Erythroblast (primary cell): ENCODE measurements at places on chromosomes 1 and 21.
A peak's percentile ranks its signal among the peaks of the same experiment; 100 is the strongest.

DNA sequence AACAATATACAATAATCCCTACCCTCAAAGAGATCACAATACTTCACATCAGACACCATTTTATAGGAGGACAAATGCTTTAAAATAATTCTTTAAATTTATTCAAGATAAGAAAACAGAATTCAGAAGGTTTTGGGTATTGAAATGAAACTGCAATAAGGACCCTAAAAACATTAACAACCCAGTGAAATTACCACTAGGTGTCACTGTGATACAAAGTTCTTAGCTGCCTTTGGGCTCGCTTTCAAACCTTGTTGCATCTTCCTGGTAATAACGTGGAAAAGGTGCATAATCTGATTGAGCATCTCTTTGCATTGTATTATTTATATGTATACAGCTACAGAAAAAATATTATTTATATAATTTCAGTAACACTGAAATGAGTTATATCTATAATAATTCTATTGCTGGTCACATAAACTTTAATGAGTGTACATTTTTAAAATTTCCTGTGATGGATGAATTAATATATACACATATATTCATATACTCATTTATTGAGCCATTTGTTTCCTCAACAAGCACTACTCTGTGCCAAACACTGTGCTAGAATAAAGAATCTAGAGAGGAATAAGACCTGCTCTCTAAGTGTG lies 185.2 kb downstream of the FAF1 start:
- DNase-seq = peak; percentile 58

GRCh38 chr21:21730512-21730911 lies 732.3 kb downstream of the NCAM2 start:
- DNase-seq = no peak

DNA sequence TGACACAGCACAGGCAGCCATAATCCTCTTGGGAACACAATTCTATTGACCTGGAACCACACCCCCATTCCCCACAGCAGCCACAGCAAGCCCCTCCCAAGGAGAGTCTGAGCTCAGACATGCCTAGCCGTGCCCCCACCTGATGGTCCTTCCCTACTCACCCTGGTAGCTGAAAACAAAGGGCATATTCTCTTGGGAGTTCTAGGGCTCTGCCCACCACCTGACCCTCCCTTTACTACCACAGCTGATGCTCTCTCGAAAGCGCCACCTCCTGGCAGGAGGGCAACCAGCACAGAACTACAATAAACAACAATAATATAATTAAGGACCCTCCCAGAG lies 184.8 kb upstream of the COA6 start:
- no peak for DNase-seq

GRCh38 chr1:44924835-44925464 lies 61.4 kb downstream of the EIF2B3 start:
- DNase-seq = peak; percentile 40

GRCh38 chr1:32197074-32197473 lies 3.3 kb upstream of the CCDC28B start:
- DNase-seq = no peak

GRCh38 chr1:214850432-214851050 lies 232.0 kb upstream of the KCNK2 start:
- no peak for DNase-seq

DNA sequence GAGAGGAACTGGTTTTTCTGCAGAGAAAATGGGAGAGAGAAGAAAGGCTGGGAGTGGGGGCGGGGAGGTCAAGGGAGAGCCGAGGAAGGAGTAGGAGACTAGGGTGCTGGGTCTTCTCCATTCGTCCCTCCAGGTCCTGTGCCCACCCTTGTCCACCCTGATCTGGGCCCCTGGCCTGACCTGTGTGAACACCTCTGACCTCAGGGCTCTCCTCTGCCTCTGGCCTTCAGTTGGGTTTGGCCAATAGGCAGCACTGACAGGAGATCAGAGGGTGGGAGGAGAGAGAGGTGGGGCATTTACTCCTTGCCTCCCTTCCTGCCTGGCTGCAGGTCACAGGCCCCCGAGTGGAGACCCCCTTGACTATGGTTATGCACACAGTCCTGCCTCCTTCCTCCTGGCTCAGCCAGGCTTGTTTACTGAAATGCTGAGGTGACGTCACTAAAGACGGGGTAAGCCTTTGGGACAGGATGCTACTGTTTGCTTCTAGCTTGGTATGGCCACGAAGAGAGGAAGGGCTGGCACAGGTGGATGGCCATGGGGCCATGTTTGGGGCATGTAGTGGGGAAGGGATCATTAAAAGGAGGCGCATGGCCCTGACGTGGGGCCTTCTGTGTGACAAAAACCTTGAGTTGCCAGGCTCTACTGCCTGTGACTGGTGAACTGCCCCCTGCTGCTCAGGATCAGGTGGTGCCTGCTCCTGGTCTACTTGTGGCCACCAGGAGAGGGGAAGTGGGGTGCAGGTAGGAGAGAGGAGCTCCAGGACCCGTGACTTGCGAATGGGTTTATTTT lies 248.7 kb upstream of the CSF3R start:
- DNase-seq = peak; percentile 14

DNA sequence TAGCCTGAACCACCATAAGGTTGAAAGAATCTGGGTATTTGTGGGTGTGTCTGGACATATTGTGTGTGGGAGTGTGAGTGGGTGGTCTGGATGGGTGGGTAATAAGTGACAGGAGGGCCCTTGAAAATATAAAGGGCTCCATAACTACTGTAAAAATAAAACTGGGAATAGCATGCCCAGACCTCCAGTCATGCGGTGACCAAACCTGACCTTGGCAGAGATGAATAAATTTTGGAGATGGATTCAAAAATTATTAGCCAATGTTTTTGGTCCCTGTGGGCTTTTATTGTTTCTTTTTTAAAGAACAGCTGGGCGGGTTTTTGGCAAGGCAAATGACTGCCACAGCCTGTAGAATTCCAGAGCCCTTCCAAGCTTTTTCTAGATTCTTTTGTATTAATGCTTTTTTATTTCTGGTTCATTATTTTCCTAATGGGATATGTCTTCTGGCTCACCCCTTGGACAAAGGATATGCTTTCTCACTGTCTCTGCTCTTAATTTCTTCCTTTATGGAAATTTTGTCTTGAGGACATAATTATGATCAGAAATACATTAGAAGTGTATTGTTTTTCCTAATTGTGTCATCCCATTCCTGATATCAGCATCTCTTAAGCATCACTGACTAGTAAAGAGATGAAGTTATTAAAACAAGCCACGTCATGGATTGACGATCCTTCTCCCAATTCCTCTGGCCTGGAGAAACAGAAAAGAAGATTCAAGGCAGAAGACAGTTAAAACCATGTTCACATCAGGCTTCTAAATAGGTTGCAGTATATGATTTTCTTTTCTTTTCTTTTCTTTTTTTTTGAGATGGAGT lies 69.5 kb downstream of the NTMT2 start:
- DNase-seq = no peak

DNA sequence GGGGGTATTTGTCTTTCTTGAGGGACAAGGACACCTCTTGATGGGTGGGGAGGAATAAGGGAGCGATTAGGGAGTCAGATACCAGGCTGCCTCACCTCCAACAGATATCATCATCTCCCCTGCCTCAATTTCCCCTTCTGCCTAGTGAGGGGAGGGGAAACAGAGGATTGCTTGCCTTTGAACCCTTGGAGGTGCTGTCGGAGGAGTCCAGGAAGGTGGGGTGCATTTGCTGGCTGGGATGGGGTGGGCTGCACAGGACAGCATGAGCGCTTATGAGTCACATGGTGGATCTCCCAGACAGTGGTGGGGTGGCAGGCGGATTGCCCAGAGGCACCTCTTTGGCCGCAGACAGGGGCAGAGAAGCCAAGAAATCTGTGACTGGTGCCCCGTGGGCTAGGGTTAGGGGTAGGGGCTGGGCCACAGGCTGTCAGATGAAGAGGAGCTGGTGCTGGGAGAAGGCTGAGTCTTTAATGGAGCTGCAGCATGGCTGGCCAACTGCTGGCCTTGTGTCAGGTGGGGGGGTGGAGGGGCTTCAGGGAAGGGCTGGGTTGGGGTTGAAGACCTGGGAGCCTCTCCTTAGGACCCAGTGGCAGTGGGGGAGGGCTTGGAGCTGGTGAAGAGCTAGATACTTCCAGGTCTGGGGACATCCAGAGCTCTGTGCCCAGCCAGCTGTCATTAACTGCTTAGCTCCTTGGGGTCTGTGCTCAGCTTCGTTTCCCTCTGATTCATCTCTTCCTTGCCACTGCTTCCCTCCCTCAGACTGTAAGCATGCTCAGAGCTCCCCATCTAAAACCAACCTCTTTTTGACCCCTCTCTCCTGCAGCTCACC lies 7.0 kb upstream of the ADORA1 start:
- no peak for DNase-seq

GRCh38 chr1:67696708-67697107 lies 11.7 kb downstream of the GADD45A start:
- DNase-seq = no peak

DNA sequence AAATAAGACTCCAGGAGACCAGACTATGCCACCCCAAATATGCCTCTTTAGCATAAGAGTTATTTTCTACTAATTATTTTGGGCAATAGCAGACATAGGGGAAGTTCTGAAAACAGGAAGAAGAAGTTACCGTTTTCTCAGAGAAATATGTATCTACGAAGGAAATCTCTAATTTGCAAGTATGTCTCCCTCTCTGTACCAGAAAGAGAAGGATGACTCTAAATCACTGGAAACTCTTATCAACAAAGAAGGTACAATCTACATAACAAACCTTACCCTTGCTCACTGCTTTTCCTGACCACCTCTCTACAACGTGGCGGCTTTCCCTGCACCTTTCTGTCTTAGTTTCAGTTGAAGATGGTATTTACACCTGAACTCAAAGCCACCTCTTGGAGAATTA lies 49.0 kb downstream of the OMA1 start:
- DNase-seq = no peak

DNA sequence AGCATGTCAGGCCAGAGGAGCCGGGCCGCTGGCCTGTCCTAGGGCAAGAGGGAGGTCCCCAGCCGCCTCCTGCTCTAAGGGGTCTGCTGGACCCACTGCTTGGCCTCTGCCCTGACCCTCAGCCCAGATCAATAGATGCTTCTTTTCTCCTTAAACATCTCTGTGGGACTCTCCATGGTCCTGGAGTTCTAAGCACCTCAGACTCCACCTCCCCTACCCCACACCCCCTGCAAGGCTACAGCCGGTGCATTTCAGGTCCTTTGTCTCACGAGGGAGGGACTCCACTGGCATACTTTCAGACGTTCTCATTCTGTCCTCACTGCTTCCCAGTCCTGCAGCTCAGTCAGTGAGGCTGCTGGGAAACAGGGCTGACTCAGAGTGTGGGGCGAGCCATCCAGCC lies 11.0 kb downstream of the CNTN2 start:
- no peak for DNase-seq

- DNase-seq = no peak
Observed at GRCh38 chr1:41742219-41742618, 176.5 kb downstream of the HIVEP3 start.

DNA sequence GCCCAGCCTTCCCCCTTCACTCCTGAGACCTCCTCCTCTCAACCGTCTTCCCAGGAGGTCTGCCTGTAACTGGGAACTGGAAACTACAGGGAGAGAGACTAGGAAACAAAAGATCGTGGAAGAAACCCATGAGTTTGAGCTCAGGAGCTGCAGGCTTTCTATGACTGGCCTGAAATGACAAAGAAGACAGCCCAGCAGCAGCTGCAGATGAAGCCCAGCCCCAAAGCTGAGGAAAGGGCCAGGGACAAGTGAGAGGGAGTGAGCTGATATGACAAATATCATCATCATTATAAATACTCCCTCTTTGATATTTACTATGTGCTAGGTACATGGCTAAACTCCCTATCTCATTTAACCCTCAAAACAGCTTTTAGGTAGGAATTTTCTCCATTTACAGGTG lies 142.6 kb upstream of the CTTNBP2NL start:
- no peak for DNase-seq

- DNase-seq = no peak
Observed at GRCh38 chr1:171998711-171999110, 157.4 kb downstream of the DNM3 start.
